Naive thymus-derived CD8-positive, alpha-beta T cell (primary cell): ENCODE measurements at places on chromosomes 3 and 15. TPM values are rescaled to one million over a fixed set of nuclear protein-coding genes. Genes with fewer than 3 reads are reported as not detected.
A peak's percentile ranks its signal among the peaks of the same experiment; 100 is the strongest.

DNA sequence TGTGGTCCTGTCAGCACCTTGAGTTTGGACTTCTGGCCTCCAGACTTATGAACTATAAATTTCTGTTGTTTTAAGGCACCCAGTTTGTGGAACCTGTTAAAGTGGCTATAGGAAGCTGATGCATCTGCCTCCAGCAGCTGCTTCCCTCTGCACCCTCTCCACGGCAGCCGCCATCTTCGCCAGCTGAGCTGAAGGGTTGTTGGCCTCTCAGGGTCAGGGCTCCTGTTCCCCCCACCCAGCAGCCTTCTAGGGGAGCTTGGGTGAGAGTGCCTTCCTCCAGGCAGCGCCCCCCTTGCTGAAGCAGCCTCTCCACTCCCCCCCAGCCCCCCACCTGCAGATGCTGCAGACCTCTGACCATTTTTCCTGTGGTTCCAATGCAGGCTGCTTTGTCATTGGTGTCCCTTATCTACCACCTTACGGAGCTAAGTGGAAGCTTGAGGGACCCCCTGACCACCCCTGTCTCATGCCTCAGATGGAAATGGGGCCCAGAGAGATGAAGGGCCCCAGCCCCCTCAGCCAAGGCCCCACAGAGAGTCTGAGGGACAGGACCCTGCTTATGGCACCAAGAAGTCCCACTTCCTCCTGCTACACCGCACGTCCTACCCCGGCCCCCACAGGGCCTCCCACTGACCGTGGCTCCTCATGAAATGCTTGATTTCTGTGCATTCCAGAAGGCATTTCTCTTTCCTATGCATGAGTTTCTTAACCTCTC lies 61.4 kb upstream of the TLE3 start:
- no peaks in the 10 kb centered on the region for H3K36me3 ChIP-seq
- DNase-seq, result no peak
- no peak overlapping the region for H3K4me3 ChIP-seq
- no peak overlapping the region for H3K27ac ChIP-seq

GRCh38 chr3:132464066-132464465 lies 46.8 kb downstream of the DNAJC13 start:
- H3K4me1 ChIP-seq, result no peaks in the 10 kb centered on the region
- H3K27me3 ChIP-seq, result no peaks in the 10 kb centered on the region
- H3K27ac ChIP-seq, result no peak overlapping the region
- no peak for DNase-seq

DNA sequence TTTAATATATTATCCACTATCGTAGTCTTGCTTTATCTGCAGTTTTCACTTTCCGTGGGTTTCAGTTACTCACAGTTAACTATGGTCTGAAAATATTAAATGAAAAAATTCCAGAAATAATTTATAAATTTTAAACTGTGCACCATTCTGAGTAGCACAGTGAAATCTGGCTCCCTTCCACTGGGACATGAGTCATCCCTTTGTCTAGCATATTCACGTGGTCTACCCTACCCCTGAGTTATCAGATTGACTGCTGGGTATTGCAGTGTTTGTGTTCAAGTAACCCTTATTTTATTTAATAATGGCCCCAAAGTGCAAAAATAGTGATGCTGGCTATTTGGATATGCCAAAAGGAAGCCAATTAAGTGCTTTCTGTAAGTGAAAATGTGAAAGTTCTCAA lies 539.5 kb upstream of the AGTR1 start:
- H3K27me3 ChIP-seq, result no peaks in the 10 kb centered on the region
- H3K27ac ChIP-seq, result no peak overlapping the region
- no peaks in the 10 kb centered on the region for H3K4me1 ChIP-seq
- no peak overlapping the region for H3K4me3 ChIP-seq

GRCh38 chr3:47347217-47347801 lies 33.5 kb upstream of the PTPN23 start:
- no peak overlapping the region for H3K4me3 ChIP-seq
- H3K4me1 ChIP-seq, result peaks cover 10% of the 10 kb centered on the region
- H3K27me3 ChIP-seq, result no peaks in the 10 kb centered on the region
- H3K27ac ChIP-seq, result peak overlapping the region; percentile 70

Gene CKMT1A
- total RNA-seq, result not detected

Gene PRICKLE2
- not detected for total RNA-seq

Gene ZPLD1
- total RNA-seq, result not detected

Gene ANKDD1A
- total RNA-seq, result 5.4 TPM

Gene CPNE4
- total RNA-seq, result not detected
